Vagina (tissue), 2 donors: ENCODE measurements at places on chromosomes 11 and 22. TPM values are rescaled to one million over a fixed set of nuclear protein-coding genes. Genes with fewer than 3 reads are reported as not detected.

OR52E8 gene
- not detected for total RNA-seq

GRCh38 chr22:49571326-49571725 is 256.3 kb downstream of the BRD1 start:
- DNase-seq = no peak

- no peak for DNase-seq
Observed at GRCh38 chr11:28736256-28736655, 628.1 kb downstream of the METTL15 start.

DNA sequence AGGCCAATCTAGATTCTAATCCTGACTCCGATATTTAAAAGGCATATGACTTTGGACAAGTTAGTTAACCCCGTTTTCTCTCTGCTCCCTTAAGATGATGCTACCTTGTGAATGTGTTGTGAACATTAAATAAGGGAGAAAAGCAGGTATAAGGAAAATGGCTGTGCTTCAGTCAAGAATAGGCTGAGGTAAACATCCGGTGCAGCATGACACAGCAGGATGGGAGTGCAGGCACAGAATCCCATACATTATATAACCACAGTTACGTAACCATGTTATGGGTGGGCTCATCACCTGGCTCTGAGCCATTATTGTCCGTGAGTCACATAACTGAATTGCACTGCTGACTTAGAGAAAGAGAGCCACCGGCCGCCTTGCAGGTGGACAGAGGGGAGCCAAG is 382.2 kb upstream of the ANO5 start:
- no peak for DNase-seq

GRCh38 chr11:44943118-44943517 is 7.6 kb downstream of the TP53I11 start:
- no peak for DNase-seq

ATG2A gene
- 27.0 TPM for total RNA-seq

MN1 gene
- 6.1 TPM for total RNA-seq

KIRREL3 gene
- not detected for total RNA-seq

DNA sequence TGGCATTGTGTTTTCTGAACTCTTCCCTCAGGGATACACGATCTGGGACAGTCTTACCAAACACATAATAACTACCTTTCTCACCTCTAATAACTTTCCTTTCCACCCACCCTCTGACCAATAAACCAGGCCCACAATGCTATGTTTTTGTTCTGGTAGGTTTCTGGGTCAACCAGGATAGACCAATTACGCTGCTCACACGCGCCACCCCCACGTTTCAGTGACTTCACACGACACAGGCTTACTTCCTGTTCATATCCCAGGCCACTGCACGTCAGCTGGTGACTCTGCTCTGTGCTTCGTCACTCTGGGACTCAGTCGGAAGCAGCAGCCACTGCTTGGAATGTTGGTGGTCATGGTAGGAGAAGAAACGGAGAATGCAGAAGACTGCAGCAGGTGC is 2.5 kb downstream of the KRTAP5-4 start:
- no peak for DNase-seq

DNA sequence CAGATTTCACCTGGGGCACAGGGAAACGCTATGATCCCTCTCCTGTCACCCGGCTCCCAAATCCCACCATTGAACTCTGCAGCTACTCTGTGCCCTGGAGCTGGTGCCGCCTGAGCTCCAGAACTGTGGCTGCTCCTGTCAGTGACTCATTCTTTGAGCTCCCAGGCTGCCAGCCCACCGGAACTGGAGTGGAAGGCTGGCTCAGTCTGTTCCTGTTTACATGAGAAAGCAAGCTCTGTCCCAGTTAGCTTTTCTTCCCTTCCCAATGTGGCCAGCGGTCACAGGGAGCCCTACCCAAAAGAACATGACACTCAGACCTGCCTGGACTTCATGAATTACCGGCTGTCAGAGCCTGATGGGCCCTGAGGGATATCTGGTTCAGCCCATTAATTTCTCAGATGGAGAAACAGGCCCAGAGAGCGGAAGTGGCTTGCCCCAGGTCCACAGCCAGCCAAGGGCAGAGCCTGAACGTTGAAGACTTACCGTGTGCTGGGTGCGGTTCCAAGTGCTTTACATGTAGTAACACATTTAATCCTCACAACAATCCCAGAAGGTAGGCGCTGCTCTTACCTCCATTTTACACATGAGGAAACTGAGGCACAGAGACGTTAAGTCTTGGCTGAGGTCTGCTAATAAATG is 23.8 kb upstream of the IGSF22 start:
- no peak for DNase-seq

HBG2 gene
- not detected for total RNA-seq

ZNF280A gene
- not detected for total RNA-seq

NLRP14 gene
- total RNA-seq = not detected

DNA sequence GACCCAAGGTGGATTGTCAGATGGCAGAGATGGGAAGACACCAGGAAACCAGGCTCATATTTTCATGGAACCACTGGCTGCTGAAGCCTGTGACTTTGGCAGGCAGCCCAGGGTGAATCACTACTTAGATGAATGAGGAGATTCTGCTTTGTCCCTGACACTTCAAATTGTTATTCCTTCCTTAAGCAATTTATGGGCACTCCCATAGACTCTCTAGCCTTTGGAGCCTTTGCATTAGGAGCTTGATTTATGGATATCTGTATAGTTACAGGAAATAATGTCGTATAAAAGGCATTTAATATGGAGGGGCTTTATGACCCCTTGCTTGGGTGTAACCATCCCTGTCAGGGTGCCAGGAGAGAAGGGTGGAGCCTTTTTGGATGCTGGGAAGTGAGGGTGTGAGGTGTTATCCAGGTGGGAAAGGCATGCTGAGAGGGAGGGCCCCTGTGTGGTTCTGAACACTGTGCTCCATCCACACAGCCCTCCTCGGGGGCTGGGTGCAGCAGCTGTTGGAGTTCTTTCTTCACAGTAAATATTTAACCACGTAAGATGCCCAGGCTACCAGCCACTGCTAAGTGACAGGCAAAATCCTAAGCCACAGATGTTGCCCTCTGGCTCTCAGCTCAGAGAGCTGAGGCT is 35.3 kb downstream of the IL18 start:
- DNase-seq = no peak

DNA sequence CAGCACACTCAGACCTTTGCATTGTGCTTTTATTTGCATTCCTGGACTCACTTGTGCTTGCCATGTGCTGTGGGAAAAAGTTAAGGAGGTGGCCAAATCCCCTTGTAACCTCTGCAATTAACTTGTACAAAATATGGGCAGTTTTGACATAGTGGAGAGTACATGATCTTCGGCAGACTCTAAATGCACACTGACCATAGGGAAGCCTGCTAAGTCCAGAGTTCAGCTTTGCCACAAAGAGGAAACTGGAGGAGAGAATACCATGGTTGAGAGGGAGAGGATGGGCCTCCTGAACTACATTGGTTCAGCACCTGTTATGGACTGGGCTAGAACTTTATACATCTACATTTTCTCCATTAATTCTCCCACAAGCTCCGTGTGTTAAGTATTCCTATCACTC is 37.6 kb upstream of the CEP295 start:
- no peak for DNase-seq

DNA sequence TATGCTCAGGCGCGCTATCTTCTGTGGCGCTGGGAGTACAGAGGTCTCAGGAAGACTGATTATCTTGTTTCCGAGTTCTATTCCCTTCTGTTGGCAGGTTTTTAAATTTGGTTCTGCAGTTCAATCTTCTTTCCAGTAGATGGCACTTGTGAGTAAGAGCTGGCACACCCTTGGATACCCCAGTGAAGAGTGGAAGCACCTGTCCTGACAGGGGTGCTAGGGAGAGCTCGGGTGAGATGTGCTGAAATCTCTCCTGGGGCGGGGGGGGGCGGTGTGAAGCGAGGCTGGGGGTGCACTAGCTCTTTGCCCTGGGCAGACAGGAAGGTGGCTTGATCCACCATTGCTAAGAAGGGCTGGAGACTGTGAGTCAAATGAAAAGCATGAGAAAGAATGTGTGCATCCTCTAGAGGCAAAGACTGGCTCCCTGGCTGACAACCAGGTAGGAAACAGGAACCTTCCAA is 679.9 kb upstream of the CCDC179 start:
- DNase-seq = no peak

GRCh38 chr22:38016182-38017151 is 32.1 kb upstream of the SOX10 start:
- DNase-seq = no peak
